ENCODE measurements at places on chromosomes 16 and 17.

GRCh38 chr17:50354776-50355175, 8.8 kb downstream of the XYLT2 start:
- DNase-seq: no peak

GRCh38 chr17:47844227-47844626, 3.2 kb upstream of the SCRN2 start:
- DNase-seq: no peak

- no peak for DNase-seq
Measured at GRCh38 chr16:81885976-81886586, 107.0 kb downstream of the PLCG2 start.

DNA sequence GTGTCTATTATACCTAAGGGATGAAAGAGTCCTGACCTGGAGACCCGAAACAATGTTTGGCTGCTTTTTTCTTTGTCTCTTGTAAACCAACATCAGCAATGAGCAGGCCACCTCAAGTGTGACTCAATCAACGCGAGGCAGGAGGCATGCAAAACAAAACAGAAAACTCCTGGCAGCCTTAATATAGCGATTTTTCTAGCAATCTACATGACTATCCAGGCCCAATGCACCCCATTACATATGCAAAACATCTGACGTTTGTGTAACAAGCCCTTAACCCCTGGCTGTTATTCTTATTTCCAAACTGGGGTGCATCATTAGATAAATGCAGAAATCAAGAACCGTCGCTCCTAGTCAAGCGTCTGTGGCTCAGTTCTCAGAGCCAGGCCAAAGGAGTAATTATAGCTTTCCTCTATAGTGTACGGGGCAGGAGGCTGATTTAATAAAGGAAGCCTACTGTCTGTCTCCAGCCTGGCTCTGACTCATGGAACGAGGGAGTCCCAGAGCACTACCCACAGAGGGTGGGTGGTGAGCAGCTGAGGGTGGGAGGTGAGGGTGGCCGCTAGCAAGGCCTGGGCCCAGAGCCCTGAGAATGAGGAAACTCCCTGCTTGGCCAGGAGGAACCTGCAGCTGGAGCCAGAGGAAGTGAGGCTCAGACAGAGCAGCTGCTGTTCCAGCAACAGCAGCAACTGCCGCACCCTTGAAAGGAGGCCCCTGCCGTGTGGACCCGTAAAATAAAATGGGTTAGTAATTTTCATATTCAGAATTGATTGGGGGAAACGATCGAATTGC, 43.9 kb downstream of the CHD9 start:
- DNase-seq: no peak

DNA sequence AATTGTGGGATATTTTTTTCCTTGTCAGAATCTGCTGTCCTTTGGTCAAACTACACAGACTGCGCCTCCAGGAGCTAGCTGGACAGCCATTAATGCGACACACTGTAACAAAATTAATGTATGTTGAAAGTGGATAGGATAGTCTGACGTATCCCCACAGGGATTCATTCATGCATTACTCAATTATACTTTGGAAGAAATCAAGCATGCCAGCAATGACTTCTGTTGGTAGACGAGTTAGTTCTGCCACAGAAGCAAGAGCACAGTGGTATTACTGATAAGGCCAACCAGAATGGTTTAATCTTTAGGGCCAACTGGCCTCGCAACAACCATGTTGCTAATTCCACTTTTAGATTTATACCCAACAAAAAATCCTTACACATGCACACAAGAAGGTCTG, 106.4 kb upstream of the TOB1 start:
- DNase-seq: no peak

DNA sequence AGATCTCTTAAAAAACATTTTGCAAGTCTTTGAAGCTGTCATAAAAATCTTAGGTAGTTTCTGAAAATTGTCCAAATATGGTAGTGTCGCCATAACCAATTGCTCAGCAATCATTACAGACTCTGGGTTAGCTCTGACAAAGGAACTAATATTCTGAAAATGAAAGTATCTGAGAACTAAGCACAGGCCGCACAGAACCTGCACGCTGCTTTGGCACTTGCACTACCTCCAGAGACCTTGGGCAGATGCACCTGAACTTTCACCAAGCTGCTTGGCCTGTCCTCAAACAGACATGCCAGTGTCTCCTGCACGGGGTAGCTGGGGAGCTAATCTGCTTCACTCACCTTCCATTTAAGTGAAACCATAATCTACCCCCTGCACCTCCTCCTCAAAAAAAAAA, 317.0 kb downstream of the MAF start:
- no peak for DNase-seq

DNA sequence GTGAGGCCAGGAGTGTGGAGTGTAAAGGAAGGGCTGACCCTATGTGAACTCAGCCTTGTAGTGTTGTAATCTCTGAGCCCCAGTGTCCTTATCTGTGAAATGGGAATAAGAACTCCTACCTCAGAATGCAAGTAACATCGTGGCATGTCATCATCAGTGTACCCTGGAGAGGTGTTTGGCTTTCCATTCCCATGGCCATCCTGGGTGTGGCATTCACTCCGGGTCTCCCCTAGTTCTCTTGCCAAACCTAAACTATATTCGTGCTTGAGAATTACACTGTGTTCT, 1.9 kb downstream of the NXPH3 start:
- no peak for DNase-seq

- DNase-seq: no peak
Measured at GRCh38 chr17:69228576-69228975, at the start of gene ABCA10. Gene ABCA10, minus strand, starts transcription at chr17:69228824. Its CDS starts 3,466 bp downstream, at chr17:69225358.

Data from stimulated activated CD8-positive, alpha-beta memory T cell treated with anti-CD3 and anti-CD28 coated beads, Interleukin-4, amount 100 ng/mL, for 1 hour (primary cell).